ENCODE measurements at places on chromosomes 6 and 20. TPM values are rescaled to one million over a fixed set of nuclear protein-coding genes. Genes with fewer than 3 reads are reported as not detected.

PPP1R16B gene
- 128 TPM for total RNA-seq

ZNF311 gene
- 0.26 TPM for total RNA-seq

ETV7 gene
- 5.9 TPM for total RNA-seq

BACH2 gene
- 21.5 TPM for total RNA-seq

ACTL10 gene
- total RNA-seq = 3.9 TPM

GRCh38 chr6:69868252-69868804 is 2.0 kb downstream of the COL19A1 start:
- H3K27ac ChIP-seq = no peak overlapping the region
- H3K36me3 ChIP-seq = no peaks in the 10 kb centered on the region
- peaks cover 16% of the 10 kb centered on the region for H3K4me1 ChIP-seq
- H3K4me3 ChIP-seq = no peak overlapping the region

DNA sequence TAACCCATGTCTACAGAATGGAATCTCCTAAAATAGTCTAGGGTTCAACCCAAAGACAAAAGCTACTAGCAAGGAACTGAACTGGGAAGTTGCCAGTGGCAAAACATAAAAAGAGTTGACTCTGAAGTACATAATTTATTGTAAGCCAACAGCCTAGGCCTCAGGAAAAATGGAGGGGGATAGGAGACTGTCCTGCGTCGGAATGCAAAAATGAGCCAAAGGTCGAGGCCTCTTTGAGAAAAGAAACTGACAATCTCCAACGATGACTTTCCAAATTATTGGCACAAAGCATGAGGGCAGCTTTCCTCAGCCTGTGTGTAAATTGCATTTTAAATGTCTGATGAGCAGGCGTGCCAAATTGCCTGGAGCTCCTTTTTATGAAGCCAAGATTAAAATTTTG is 2.1 kb downstream of the COL12A1 start:
- H3K4me1 ChIP-seq = peaks cover 44% of the 10 kb centered on the region
- no peak overlapping the region for H3K4me3 ChIP-seq
- peaks cover 6% of the 10 kb centered on the region for H3K36me3 ChIP-seq

DNA sequence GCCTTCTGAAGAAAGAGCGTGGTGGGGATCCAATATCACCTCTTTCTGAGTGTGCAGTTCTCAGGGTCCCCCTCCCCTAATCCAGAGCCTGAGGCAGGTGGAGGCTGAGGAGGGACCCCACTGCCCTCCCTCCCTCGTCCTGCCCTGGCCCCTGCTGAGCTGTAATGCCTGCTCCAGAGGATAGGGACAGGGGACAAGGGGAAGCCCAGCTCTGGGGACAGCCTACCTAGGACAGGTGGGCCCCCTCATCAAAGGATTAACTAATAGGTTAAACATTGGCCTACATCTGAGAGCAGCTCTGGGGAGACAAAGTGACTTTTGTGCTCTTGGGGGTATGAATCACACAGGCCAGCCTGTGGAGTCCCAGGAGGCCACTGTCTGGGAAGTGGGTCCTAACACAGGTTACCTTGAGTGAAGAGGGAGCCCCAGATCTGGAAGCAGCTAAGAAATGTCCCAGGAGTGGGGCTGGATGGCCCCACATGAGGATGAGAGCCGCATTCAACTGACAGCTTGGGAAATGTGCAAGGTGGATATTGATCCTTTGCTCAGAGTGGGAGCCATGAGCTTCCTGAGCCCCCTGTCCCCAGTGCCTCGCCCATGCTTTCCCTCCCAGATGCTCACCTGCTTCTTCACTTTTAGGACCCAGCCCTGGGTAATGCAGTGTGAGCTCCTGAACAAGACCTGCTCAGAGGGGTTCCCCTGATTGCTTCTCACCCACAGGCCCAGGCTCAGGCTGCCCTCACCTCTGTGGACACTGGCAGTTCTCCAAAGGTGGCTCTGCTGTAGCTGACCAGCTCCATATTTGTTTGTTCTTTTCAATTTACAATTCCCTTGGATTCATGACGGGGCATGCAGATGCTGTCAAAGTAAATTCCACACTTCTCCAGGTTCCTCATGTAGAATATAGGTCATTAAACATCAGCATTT is 17.8 kb upstream of the CST9L start:
- no peaks in the 10 kb centered on the region for H3K4me1 ChIP-seq
- no peak overlapping the region for H3K27ac ChIP-seq
- no peaks in the 10 kb centered on the region for H3K36me3 ChIP-seq
- peak; percentile 18 for DNase-seq

DNA sequence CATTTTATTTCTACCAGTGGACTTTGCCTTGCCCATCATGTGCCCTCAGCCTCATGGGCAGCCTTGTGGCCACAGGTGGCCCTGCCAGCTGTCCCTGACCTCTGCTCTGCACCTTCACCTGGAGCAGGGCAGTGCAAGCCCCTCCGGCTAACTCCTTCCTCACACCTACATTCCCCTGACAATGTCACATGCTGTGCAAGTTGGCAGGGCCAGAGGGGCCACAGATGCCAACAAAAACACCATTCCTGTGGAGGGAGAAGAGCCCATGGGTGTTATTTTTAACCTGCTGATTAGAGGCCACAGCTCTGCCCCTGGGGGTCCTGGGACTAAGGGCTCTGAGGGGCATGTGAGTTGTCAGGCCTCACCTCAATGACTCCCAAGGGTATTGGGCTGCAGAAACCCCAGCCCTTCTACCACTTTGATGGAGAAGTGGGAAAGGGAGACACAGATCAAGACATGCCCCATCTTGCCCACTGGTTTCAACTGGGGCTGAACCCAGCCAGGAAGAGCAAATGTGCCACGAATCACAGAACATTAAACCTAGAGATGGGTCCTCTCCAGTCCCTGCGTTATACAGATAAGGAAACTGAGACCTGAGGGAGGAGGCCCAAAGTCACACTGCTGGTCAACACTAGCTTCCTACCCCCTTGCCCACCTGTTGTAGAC is 65.0 kb downstream of the MRPL14 start:
- DNase-seq = no peak
- peaks cover 21% of the 10 kb centered on the region for H3K4me1 ChIP-seq
- H3K36me3 ChIP-seq = peaks cover 5% of the 10 kb centered on the region

DNA sequence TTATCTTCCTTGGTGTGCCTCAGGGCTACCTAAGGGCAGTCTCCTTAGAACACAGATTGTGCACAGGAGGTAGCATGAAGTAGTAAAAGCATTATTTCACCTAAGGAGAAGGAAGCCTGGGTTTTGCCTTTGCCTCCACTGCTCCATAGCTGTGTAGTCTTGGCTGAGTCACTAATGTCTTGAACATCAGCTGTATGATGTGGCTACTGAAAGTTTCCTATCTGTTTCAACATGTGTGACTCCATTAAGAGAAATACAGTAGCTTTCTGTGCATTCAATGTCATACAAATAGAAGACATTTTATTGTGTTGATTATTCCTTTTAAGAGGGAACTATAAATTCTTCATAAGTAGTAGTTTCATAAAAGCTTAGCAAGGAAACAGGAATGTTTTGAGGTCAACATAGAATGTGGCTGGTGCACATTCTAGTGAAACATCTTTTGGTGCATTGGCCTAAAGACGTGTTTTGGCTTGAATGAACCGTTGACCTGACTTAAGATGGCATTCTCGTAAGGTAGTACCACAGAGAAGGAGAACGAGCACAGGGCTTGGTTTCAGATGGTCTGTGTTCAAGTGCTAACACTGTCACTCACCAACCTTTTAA is 70.6 kb downstream of the CTNNBL1 start:
- peaks cover 12% of the 10 kb centered on the region for H3K36me3 ChIP-seq
- H3K27ac ChIP-seq = no peak overlapping the region
- no peaks in the 10 kb centered on the region for H3K27me3 ChIP-seq
- DNase-seq = no peak

- H3K4me3 ChIP-seq = no peak overlapping the region
- peaks cover 5% of the 10 kb centered on the region for H3K36me3 ChIP-seq
- H3K27ac ChIP-seq = no peak overlapping the region
- H3K4me1 ChIP-seq = no peaks in the 10 kb centered on the region
- no peaks in the 10 kb centered on the region for H3K27me3 ChIP-seq
Observed at GRCh38 chr6:326896-327537, 34.7 kb downstream of the DUSP22 start.

DNA sequence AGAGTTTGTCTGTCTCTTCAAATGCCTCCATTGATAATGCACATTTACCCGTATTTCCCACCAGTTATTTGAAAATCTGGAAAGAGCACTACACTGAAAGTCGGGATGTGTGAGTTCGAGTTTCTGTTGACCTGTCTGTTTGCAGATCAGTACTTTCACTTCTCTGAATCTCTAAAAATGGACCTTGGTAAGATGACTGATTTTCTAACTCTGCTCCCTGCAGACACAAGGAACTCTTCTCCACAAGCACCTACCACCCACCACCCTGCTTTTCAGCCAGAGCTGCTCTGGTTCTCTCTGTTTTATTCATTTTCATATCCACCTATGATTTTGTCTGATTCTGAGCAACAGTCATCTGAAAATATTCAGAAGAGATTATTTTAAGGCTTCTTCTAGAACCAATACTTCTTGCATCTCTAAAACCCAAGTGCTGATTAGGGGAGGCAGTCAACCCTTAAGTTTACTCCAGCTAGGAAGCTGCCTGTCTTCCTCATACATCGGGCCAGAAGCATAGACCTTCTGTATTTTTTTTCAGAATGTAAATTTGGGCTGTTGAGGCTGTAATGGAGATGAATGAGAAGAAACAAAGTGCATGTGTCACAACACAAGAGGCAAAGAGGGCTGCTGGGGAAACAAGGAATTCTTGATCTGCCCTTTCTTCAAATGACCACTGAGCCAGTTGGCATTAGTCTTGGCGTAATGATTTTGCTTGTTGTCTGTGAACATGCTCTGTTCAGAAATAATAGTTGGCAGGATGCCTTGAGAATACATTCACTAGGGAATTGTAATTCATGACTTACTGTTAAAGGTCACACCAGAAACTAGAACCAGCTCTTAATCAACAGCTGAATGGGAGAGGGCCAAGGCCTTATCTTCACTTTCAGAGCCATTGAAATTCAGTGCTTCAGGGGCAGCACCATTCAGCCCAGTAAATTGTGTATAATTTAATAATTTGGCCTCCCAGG is 85.4 kb upstream of the MYLIP start:
- H3K27ac ChIP-seq = no peak overlapping the region
- H3K4me3 ChIP-seq = no peak overlapping the region
- peaks cover 7% of the 10 kb centered on the region for H3K27me3 ChIP-seq
- DNase-seq = no peak

DNA sequence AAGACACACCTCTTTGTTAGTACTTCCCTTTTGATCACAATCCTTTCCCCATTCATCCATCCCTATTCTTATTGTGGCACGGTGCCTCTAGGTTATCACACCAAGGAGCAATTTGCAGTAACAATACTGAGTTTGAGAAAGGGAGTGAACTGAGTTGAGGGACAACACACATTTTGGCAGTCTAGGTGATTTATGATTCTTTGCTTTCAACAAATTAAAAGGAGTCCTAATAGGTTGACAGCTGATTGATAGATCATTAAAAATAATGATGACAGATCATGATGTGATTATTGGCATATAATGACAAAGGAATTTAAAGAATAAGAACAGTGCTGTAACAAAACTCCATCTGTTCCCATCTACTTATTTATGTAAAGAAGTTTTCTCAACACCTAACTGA is 36.7 kb downstream of the IMPG1 start:
- no peak for DNase-seq
- H3K36me3 ChIP-seq = no peaks in the 10 kb centered on the region
- no peaks in the 10 kb centered on the region for H3K4me1 ChIP-seq
- no peaks in the 10 kb centered on the region for H3K27me3 ChIP-seq
- no peak overlapping the region for H3K4me3 ChIP-seq

DNA sequence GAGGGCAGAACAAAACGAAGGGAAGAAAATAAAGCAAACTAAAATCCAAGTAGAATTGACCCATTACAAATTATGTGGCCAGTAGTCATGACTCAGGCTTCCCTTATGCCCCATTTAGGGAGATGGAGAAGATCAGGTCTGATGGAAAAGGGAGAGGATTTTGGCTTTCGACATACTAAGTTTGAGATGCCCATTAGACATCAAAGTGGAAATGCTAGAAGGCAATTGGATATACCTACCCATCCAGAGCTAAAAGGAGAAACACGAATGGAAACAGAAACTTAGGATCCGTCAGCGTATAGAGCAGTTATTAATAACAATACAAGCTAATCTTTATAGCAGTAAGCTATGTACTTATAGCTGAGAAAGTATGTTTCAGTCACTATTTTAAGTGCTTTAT is 4.8 kb downstream of the TRPC4AP start:
- DNase-seq = no peak
- H3K36me3 ChIP-seq = peaks cover 21% of the 10 kb centered on the region
- peak overlapping the region; percentile 10 for H3K27ac ChIP-seq

DNA sequence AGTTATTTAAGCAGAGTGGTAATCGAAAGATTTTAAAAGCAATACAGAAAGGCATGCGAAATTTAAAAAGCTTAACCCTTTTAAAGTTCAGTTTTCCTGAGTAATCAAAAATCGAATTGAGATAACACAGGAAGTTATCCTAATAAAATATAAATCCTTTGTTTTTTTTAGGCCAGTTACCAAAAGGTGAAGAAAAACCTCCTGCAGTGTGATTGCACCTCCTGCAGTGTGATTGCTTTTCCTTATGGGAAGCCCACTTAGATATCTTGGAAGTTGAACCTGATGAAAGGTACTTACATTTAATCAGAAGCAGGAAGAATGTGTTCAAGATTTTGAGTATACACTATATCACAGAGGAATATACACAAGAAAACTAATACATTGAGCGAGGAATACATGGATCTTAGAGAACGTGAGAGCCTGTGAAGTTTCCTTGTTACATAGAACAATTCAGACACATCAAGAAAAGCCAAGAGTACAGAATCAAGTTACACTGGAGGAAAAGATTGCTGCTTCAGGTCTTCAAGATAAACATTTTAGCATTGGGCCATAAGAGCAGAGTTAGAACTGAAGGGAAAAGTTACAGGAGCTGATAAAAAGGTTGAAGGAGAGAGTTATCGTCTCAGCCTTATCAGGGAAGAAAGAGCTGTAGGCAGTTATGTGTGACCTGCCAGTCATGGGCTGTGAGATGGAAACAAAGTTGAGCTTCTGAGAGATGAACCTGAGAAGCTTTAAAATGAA is 7.7 kb upstream of the TMEM181 start:
- peaks cover 8% of the 10 kb centered on the region for H3K4me1 ChIP-seq
- H3K36me3 ChIP-seq = no peaks in the 10 kb centered on the region
- H3K27ac ChIP-seq = no peak overlapping the region
- no peak overlapping the region for H3K4me3 ChIP-seq

DNA sequence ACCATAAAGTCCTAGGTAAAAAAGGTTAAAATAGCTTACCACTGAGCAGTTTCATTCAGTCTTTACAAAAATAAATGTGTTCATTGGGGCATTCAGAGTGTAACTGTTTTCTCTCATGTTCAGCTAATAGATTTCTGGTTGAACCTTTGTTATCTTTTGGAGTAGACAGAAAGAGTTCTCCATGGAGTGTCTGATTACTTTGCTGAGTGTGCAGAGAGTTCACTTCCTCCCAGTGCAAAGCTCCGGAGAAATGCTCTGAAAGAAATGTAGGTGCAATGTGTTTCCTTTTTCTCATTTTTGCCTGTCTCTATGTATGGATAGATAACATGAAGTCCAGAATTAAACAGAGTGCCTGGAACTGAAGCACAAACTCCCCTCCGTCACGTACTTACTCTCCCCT is 52.6 kb downstream of the JAG1 start:
- H3K36me3 ChIP-seq = peaks cover 6% of the 10 kb centered on the region
- no peak overlapping the region for H3K4me3 ChIP-seq
- peaks cover 3% of the 10 kb centered on the region for H3K4me1 ChIP-seq

Data from activated CD8-positive, alpha-beta memory T cell treated with anti-CD3 and anti-CD28 coated beads, Interleukin-2, amount 10 ng/mL, durations not matched to agents 7 days and 5 days (primary cell).